ENCODE measurements at places on chromosomes 1 and 21.

DNA sequence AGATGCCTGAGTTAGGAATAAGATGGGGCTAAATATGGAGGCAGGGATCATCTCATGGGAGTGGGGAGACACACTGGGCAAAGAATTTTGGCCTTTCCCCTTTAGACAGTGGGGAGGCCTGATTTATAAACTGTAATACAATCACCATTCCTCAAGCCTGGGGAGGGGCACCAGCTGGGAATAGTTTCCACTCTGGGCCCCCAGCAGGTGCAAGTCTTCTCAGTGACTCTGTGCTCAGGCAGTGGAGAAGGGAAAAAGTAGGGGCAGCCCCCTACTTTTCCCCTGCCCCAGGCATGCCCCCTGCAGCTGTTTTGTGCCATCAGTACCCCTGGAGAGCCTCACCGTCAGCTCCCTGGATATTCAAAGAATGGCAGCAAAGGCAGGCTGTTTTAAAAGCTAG lies 19.1 kb downstream of the COA7 start:
- no peak for DNase-seq

DNA sequence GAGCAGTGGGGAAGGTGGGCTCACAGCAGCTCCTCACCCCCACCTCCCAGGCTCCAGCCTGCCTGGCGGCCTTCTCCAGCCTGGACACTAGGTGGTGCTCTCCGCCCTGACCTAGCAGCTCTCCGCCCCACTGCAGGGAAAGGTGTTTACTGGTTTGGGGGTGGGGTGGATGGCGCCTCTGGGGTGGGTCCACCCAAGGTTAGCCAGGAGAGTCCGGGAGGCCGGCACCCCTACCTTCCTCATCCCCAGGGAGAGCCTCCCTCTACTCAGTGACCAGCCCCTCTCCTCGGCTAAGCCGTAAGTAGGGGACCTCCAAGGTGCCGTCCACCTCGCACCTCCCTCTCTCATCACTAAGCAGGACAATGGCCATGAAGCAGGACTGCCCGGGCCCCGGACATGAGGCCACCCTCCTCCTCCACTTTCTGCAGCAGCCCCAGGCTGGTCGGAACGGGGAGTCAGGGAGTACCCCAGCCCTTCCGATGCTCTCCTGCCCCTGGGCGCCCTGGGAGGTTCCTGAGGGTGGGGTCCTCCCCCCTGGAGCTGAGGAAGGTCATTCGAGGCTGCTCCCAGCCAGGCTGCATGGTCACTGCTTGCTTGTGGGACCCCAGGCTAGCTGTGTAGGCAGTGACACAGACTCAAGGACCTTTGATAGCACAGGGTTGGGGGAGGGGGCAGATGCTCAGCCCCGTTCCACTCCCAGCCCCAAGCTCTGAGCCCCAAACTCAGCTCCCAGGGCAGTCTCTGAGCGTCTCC lies 101.4 kb upstream of the VAMP3 start:
- peak; percentile 49 for DNase-seq

- no peak for DNase-seq
These were observed 24.2 kb upstream of the CR2 start for GRCh38 chr1:207429963-207430362.

- no peak for DNase-seq
These were observed 380.1 kb upstream of the CHRM3 start for GRCh38 chr1:239006276-239006675.

DNA sequence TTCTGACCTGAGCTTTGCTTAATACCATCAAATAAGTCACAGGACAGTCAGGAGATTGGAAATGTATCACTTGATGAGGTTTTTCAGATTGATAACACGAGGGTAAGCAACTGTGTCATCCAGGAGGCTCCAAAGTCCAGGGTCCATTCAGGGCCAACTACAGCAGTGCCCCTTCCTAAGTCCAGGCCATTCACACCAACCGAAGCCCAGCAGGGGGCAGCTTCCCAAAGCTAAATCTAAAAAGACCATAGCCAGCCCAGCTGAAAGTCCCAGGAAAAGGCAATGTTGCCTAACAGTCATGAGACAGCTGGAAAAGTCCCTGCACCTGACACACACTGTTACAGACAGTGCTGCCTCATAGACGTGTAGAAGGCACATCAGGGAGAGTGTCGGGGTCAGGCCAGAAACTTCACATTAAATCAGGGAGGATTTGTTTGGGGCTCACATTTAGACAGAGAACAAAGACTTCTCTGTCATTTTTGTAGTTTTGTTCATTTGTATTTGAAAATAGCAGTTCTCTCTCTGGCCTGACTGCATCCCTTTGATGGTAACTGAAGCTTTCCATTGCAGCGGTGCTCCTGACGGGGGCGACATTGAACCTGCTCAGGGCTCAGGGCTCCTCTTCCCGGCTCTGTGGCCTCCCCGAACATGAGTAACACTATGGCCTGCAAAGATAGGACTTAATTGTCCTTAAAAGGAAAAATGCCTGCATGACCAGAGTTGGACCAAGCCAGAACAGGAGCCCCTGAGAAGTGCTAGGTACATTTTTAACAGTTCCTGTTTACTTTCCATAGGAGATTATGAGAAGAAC lies 200.4 kb downstream of the NRIP1 start:
- DNase-seq: no peak

DNA sequence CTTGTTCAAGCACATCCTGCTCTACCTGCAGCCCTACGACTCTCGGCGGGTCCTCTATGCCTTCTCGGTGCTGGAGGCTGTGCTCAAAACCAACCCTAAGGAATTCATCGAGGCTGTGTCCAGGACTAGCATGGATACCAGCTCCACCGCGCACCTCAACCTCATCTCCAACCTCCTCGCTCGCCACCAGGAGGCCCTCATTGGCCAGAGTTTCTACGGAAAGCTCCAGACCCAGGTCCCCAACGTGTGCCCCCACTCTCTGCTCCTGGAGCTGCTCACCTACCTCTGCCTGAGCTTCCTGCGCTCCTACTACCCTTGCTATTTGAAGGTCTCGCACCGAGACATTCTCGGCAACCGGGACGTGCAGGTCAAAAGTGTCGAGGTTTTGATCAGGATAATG lies 74.3 kb upstream of the MORC3 start:
- DNase-seq: no peak

- no peak for DNase-seq
These were observed 1.8 kb downstream of the ARPC5 start for GRCh38 chr1:183633676-183634343.

- DNase-seq: no peak
These were observed 20.6 kb upstream of the TTC34 start for GRCh38 chr1:2821966-2822620.

- DNase-seq: no peak
These were observed 51.6 kb downstream of the IRF2BP2 start for GRCh38 chr1:234558330-234558836.

DNA sequence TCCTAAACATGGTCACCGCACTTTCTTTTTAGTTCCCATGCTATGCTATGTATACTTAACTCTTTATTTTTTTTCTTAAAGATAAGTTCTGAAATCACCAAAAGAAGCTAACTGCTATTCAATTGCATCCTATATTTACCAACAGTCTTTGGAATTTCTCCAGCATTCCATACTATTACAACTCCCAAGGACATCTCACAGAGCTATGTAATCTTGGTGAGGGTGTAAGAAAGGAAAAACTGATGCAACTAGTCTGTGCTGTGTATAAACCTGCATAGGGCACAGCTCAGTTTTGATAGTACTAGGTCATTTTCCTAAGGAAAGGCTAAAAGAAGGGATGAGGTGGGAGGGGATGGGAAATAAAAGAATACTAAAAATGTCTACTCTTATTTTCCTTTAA lies 78.0 kb downstream of the PTPN14 start:
- no peak for DNase-seq

- DNase-seq: no peak
These were observed 407.8 kb downstream of the PTPRC start for GRCh38 chr1:199046618-199047017.

DNA sequence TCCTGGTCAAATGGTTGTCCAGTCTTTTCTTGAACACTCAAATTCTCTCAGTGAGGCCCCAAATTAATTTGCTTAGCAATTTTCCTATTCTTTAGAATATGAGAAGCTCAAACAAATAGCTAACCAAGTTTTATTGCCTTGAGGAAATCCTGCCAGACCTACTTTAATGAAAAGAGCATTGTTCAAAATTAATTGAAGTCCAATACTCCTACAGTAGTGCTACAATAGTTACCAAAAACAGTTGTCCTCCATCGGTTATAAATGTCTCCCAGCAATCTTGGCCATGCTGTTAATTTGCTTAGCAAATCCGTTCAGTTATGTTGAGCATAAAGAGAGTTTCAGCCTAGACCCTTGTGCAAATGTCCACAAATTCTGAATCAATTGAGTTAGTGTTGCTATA lies 112.9 kb downstream of the MAB21L3 start:
- no peak for DNase-seq

DNA sequence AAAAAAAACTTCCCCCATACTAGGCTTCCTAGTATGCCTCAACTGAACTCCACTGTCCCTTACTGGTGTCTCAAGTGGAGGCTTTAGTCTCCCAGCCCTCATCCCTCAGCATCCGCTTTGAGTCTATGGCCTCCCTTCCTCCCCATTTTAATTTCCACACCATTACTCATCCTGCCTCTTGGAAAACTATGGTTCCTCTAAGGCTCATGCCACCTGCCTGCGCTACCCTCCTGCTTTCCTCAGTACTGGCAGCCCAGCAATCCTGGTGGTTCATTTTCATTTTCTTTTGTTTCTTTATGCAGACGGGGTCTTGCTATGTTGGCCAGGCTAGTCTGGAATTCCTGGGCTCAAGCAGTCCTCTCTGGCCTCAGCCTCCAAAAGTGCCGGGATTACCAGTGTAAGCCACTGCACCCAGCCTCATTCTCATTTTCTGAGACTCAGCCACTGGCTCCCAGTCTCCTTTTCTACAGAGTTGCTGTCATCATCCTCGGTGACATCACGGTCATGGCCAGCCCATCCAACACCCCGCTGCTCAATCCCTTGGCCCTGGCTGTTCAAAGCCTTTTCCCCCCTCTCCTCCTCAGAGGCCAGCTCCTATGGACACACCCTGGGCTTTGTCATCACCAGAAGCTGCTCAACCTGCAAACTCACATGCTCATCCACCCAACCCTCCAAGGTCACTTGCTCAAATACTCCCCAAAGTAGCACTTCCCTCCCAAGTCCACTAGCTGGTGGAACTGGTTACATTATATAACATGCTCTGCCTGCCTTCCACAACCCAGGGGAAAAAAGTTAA lies 2.3 kb upstream of the PMVK start:
- no peak for DNase-seq

DNA sequence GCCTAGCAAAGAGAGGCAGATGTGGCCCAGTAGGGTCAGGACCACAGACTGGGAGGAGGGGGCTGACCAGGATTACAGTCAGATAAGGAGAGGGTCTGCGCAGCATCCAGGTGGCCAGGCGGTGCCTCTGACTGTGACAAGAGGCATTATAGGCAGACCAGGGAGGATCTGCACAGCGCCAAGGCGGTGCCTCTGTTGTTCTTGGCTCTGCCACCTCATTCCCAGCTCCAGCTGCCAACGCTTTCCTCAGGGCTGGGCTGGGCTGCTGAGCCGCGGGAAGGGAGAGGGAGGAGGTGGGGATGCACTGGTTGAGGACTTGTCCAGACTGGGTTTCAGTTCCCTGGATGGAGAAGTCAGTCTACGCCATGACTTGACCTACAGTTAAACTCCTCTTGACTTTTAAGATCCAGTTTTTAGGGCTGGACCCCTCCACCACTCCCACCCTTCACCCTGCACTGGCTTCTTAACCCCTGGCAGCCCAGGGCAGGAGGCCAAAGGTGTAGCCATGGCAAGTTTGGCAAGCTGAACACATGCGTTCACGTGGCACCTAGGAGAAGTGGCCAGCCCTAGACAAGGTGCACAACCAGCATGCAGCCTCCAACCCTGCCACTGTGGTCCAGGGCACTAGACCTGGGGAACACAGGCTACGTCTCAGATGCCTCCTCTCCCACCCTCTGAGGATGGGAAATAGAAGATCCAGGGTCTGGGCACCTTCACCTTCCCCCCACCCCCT lies 4.5 kb upstream of the CRABP2 start:
- no peak for DNase-seq

- DNase-seq: no peak
These were observed 218.3 kb upstream of the SGIP1 start for GRCh38 chr1:66315671-66316070.

DNA sequence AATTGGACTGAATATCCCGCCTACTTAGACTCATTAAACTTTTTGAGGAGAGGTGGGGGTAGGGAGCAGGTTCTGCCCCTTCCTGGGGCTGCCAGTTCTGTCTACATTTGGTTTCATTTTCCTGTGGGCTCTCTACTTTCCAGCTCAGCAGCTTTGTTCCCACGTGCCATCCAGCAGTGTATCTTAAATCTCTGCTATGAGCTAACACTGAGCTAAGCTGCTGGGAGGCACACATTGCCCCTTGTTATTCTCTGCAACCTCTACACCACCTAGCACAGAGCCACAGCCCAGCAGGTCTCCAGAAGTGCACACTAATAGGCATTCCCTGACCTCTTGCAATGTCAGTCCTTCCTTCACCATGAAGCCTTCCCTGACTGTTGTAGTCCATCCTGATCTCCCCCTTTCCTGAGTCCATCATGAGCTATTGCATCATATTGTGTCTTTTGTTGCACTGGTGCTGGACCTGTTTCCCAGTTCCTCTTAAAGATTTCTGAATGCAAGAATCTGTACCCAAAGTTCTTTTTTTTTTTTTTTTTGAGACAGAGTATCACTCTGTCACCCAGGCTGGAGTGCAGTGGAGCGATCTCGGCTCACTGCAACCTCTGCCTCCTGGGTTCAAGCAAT lies 28.7 kb upstream of the NRDC start:
- DNase-seq: no peak

DNA sequence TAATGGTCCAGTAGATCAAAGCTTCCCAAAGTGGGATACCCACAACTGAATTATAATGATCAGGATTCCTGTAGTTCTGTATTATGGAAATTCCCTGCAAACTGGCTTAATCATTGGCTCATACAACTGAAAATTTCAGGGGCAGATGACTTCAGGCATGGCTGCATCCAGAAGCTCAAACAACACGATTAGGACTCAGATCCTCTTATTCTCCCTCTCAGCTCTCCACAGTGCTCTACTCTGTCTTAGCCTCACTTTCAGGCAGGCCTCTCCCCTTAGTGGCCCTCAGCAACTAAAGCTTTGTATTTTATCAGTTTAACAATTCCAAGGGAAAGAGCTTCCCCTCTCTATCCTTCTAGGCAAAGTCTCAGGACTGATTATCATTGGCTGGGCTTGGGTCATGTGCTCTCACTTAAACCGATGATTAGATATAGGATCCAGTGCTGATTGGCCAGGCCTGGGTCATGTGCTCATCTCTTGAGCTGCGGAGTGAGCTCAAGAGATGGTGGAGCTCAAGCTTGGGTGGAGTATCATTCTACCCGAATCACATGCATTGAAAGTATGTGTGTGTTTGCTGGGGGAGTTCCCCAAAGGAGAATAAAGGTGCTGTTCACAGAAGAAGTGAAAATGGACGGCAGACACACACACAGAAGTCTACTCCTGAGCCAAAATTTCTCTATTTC lies 57.9 kb upstream of the RUNX3 start:
- DNase-seq: no peak

DNA sequence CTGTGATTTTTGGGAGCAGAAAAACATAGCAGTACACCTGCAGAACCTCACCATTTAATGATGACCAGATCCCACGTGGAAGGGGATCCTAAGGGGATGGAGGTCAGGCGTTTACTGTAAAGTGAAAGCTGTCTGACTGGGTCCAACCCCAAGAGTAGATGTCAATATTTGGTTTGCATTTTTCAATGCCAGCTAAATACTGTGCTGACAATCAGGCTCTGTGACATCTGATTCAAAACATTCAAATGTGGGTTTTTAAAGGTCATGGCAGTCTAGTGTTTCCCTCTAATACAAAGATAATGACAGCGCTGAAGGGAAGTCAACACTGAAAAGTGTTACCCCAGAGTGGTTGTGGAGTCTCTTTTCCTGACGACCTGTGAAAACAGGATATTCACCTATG lies 68.1 kb downstream of the SPAG17 start:
- DNase-seq: no peak

GRCh38 chr1:64100791-64101190 lies 102.6 kb upstream of the UBE2U start:
- no peak for DNase-seq

Data from T-helper 1 cell (primary cell).